ENCODE measurements at places on chromosomes 6 and 20.

GRCh38 chr20:53100476-53100911 is 128.3 kb downstream of the TSHZ2 start:
- no peak for DNase-seq

DNA sequence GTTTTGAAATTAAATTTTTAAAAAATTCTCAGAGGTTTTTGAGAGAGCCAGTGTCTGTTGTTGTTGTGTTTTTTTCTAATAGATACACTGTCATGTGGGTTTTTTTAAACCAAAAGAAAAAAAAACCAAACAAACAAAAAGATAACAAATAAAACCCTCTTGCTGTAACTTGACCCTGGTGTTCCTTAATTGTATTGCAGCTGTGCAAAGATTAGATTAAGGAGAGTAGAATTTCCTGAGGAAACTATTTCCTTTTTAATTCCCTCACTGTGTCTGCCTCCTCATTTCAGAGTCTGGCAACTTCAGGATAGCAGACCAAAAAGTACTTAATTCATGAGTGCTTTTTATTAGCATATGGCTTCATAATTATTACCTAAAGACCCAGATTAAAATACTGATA is 281.9 kb downstream of the EPM2A start:
- DNase-seq, result no peak

GRCh38 chr6:76275746-76276145 is 203.3 kb upstream of the IMPG1 start:
- DNase-seq, result no peak

GRCh38 chr6:158911746-158912480 is 88.1 kb downstream of the RSPH3 start:
- DNase-seq, result no peak

DNA sequence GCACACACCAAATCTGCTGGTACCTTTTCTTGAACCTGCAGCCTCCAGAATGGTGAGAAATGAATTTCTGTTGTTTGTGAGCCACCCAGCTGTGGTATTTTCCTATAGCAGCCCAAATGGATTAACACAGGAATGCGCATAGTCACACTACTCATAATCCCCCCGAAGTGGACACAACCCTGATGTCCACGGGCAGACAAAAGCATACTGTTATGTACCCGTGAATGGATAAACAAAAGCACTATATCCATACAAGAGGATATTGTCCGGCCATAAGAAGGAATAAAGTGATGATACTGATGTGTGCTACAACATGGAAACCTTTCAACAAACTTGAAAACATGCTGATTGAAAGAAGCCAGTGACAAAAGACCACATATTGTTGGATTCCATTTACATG is 25.1 kb upstream of the RPP40 start:
- DNase-seq, result no peak
